ENCODE measurements at places on chromosomes 6 and 20.

- no peak for DNase-seq
These were observed 7.2 kb downstream of the MAP3K4 start for GRCh38 chr6:160998766-160999165.

- DNase-seq, result no peak
These were observed 851.7 kb upstream of the MAP3K7 start for GRCh38 chr6:91438570-91438969.

DNA sequence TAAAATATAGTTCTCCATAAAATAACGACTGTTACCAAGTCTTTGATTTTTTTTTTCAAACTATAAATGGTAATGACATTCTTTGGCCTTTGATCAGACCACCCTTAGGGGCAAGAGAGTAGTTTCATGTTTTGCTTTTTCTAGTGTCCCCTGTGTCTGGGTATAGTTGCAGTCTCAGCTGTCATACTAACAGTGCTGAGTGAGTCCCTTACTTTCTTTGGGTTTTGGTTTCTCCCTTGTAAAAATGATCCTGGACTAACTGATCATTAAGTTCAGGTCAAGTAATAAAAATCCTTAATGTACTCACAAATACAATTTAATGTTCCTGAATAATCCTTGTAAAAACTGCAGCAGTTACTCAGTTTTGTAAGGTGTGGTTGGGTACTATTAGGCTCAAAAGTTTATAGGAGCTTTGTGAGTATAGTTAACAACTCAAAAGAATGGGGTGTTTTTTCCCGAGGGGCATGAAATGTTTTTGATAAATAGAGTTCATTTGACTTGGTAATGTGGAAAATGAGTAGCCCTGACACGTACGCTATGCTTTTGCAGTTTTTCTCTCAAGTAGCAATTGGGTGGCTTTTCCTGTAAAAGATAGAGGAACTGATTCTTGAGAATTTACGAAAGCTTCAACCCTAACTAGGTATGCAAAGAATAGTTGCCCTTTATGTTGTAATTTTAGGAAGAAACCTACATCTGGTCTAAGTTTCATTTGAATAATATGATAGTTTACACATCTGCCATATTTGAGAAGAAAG lies 6.2 kb downstream of the PTPN1 start:
- no peak for DNase-seq

GRCh38 chr6:170522565-170523183 lies 30.4 kb downstream of the PSMB1 start:
- peak; percentile 19 for DNase-seq

DNA sequence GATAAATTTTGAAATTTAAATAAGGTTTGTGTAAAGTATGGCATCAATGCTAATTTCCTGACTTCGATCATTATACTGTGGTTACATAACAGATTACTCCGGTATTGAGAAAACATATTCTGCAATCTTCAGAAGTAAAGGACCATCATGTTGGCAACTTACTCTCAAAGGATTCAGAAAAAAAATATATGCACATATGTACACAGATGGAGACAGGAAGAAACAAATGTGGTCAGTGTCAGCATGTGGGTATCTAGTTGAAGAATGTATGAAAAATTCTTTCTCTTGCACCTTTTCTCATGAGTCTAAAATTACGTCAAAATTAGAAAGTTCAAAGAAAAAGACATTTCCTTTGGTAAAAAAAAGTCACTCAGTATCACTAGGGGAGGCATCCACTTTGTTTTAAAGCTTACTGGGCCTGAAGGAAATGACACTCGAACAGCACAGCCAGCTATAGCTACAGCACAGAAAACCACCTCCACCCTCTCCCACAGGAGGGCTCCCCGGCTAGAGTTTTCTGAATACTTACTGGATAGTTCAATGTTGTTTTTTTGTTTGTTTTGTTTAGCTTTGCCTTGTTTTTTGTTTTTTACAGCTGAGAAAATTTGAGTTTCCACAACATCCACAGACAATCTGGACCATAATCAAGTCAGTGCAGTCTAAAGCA lies 317.2 kb upstream of the AGPAT4 start:
- no peak for DNase-seq

All from DMS79 (cell line).